ENCODE measurements at places on chromosomes 6 and 20. TPM values are rescaled to one million over a fixed set of nuclear protein-coding genes. Genes with fewer than 3 reads are reported as not detected.

The NHSL1 gene
- total RNA-seq: 1.4 TPM

- no peak for DNase-seq
Observed at GRCh38 chr6:32175322-32175710, 568 bp downstream of the AGPAT1 start.

- DNase-seq: no peak
Observed at GRCh38 chr20:2010533-2010932, 16.7 kb upstream of the PDYN start.

- peak; percentile 34 for DNase-seq
Observed at GRCh38 chr6:157962601-157963302, 18.9 kb upstream of the SYNJ2 start.

DNA sequence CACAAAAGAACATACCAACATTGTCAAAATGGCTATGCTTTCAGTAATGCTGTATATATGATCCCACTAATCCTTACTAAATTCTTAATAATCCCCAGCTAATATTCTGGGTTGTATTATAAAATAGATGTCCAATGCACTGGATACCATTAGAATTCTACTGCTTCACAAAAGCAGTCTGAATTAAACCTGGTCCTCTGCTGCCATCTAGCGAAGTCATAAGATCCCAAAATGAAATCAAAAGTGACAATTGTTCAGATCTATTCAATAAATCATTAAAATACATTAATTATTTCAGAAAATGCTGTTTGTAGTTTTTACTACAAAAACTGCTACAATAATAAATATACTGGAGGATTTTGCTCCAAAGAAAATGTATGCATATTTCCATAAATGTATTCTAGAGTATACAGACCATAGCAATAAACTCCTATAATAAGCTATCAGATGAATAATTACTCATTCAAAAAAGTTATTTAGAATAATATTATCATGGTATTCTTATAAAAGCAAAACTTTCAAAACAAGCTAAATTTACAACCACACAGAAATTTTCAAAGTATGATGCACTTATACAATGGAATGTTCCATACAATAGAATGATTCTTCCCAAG is 92.6 kb downstream of the RNGTT start:
- peak; percentile 35 for DNase-seq

DNA sequence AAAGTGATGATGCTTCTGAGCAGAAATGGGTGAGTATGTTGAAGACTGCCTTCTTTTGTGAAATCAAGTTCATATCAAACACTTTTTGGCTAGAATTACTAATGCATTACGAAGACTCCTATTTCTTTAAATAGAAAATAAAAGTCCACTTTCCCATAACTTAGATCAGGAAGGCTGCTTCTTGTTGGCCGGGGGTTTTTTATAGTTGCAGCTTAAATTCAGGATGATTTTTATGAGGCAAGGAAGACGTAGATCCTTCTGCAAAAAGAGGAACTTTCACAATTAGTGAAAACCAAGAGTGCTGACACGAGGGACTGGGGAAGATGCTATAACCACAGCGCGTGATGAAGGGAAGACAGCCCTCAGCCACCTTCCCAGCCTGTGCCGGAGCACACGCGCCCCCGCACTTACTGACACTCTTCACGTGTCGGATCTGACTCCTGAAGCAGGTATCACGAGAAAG is 206.1 kb upstream of the PRDM1 start:
- peak; percentile 25 for DNase-seq

DNA sequence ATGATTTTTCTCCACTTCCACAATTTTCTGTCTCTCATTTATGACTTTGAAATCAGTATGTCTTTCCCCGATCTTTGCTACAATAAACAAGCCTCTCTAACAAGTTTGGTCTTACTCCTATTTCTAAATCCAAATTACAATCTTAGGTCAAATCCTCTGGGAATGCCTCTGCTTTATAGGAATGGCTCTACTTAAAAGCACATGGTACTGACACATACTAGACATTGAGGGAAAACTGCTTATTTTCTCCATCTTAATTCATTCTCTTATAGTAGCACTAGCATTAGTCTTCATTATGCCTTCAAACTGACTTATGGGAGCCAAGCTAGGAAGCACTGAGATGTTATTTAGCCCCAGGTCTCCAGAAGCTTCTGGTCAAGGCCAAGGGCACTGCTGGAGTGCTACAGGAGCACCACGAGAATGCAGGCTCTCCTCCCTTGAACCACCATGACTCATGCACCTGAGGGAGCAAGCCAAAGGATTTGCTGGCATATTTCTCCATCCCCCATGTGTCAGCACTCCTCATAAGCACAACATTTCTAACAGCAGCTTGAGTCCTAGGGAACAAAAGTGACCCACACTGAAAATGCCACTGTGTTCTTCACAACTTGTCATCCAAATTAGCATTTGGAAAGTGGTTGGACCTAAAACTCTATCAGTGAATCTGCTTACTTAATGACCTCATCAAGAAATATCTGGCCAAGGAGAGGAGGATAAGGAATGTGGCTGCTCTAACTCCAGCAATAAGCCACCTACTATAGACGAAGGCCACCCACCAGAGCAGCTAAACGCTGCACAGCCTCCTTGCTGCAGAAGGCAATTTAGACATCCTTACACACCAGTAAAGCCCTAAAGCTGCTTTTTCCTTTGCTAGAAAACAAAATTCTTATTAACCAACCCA is 156.8 kb upstream of the KCNQ5 start:
- DNase-seq: no peak
